ENCODE measurements at places on chromosomes 13 and 19. TPM values are rescaled to one million over a fixed set of nuclear protein-coding genes. Genes with fewer than 3 reads are reported as not detected.

GRCh38 chr19:19615086-19615485, 3.4 kb downstream of the PBX4 start:
- DNase-seq: no peak

- no peak for DNase-seq
Measured at GRCh38 chr13:52925775-52926285, 77.4 kb upstream of the PCDH8 start.

- no peak for DNase-seq
Measured at GRCh38 chr19:7959211-7959610, 15.7 kb upstream of the TIMM44 start.

DNA sequence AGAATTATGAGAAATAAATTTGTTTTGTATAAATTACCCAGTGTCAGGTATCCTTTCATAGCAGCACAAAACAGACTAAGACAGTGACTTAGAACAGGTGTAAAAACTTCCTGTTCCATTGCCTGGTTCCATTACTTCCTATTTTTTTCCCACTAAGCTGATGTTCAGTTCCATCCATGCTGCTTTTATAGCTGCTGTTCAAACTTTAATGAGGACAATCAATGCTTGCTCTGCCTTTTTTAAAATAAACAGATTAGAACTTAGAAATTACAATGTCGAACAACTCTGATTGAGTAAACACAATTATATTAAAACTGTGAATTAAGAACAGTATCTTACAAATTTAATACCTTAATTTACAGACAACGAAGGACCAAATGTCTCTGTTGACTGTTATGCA, 818.9 kb downstream of the OLFM4 start:
- DNase-seq: no peak

- DNase-seq: no peak
Measured at GRCh38 chr19:39705578-39706188, 1.4 kb downstream of the LGALS14 start.

GRCh38 chr13:87677043-87677495, 5.9 kb downstream of the SLITRK5 start:
- DNase-seq: no peak

GRCh38 chr13:84352946-84353345, 470.7 kb upstream of the SLITRK1 start:
- DNase-seq: no peak

GRCh38 chr13:46982856-46983582, 86.2 kb upstream of the HTR2A start:
- DNase-seq: no peak

- no peak for DNase-seq
Measured at GRCh38 chr19:9523885-9524474, 14.5 kb downstream of the ZNF426 start.

Gene FFAR1
- not detected for total RNA-seq

Gene P2RY11
- total RNA-seq: 3.1 TPM

All from SK-MEL-5 (cell line).